ENCODE measurements at places on chromosomes 7 and 10. TPM values are rescaled to one million over a fixed set of nuclear protein-coding genes. Genes with fewer than 3 reads are reported as not detected.

Gene LRIT1
- total RNA-seq: not detected

Gene GRIFIN
- total RNA-seq: not detected

Gene OR2A1
- total RNA-seq: not detected

Gene GPR15LG
- not detected for total RNA-seq

Gene BAIAP2L1
- total RNA-seq: 2.7 TPM

Gene ARHGAP22
- total RNA-seq: 4.5 TPM

Gene FXYD4
- total RNA-seq: not detected

Gene TMEM140
- total RNA-seq: 84.9 TPM

Gene ARHGEF5
- 7.9 TPM for total RNA-seq

Gene PTF1A
- total RNA-seq: not detected

Gene TMEM229A
- not detected for total RNA-seq

Gene SPDYE2B
- not detected for total RNA-seq

Gene BZW2
- total RNA-seq: 18.4 TPM

Gene SHTN1
- total RNA-seq: not detected

Gene AQP1
- 0.10 TPM for total RNA-seq

Gene ADCY1
- total RNA-seq: 0.05 TPM

Gene FOXI2
- total RNA-seq: not detected

Gene KIF11
- total RNA-seq: 2.0 TPM

Gene ZNF438
- total RNA-seq: 3.9 TPM

Gene IDI2
- not detected for total RNA-seq

Gene C7orf33
- total RNA-seq: not detected

Gene TMEM225B
- 1.6 TPM for total RNA-seq

Gene VAX1
- not detected for total RNA-seq

Gene OR13A1
- total RNA-seq: 2.3 TPM

Gene HYAL4
- total RNA-seq: not detected

Gene USP6NL
- 62.6 TPM for total RNA-seq

Gene CREB5
- total RNA-seq: 0.05 TPM

Gene UFSP1
- 3.9 TPM for total RNA-seq

Gene MACC1
- total RNA-seq: 6.2 TPM

Gene KCND2
- not detected for total RNA-seq

Gene NRAP
- not detected for total RNA-seq

Gene FAM241B
- 1.1 TPM for total RNA-seq

Gene WNT2
- total RNA-seq: not detected

Gene OR2A12
- total RNA-seq: not detected

Gene PCLO
- 0.32 TPM for total RNA-seq

Gene SFTPA2
- total RNA-seq: not detected
